ENCODE measurements at places on chromosomes 13 and 19.
A peak's percentile ranks its signal among the peaks of the same experiment; 100 is the strongest.

GRCh38 chr19:40216777-40217026 is 1.5 kb downstream of the TTC9B start:
- no peak for DNase-seq

- DNase-seq, result no peak
These were observed 736.9 kb upstream of the PCDH9 start for GRCh38 chr13:67967031-67967430.

GRCh38 chr19:13790354-13790753 is 4.9 kb upstream of the ZSWIM4 start:
- peak; percentile 67 for DNase-seq

DNA sequence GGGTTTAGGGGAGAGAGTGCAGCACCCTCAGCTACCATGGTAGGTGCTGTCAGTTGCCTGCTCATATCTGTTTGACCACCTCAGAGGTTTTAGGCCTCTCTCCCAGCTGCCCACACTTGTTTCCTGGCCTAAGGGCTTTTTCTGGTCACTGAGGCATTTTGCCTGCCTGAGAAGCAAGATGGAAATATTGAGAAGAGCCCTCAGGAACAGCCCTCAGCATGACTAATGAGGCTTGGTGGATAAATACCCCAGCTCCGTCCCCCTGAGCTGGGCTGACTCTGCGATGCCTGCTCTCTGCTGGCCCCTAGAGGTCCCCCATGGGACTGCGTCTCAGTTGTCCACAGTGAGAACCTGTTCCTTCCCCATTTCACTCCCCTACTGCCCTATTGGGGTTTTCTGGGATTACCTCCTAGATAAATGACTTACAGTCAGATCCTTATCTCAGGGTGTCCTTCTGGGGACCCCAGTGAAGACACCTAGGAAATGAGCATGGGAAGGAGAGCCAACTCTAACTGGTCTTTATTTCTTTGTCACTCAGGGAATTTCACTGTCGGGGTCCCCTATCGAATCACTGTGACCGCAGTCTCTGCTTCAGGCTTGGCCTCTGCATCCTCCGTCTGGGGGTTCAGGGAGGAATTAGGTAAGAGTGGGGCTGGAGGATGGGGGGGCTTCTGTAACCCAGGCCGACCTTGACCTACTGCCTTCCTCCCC is 13.3 kb downstream of the PALM3 start:
- DNase-seq, result peak; percentile 81

DNA sequence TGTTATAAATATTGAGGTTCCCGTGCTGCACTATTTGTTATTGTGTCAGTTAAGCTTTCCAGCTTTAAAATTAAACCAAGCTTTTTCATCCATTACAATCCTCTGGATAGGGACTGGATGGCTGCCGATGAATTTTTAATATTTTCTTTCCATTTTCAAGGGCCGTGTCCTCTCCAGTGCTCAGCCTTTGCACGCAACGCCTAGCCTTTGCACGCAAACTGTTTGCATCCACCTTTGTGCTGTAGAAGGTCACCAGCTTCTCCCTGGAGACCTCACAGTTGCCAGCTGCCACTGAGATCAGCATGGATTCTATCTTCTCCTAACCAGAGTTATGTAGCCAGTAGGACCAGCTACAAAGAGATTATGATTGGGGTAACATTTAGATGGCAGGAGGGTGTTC is 240.5 kb downstream of the SLC7A1 start:
- no peak for DNase-seq

- DNase-seq, result no peak
These were observed 11.4 kb downstream of the LPAR6 start for GRCh38 chr13:48401480-48401879.

DNA sequence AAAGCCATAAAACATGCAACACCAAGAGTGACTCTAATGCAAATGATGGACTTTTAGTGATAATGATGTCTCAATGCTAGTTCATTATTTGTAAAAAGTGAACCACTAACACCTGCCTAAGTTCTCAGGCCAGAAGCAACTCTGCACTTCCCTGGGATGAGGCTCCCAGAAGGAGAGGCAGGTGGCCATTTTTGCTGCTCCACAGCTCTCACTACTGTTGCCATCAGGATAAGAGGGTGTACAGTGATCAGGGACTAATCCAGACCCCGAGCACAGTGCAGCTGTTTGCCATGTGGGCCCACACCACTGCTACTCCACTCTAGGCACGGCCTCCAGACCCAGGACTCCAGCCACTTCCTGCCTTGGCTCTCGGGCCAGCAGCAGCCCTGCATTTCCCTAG is 828.3 kb upstream of the MIR17HG start:
- DNase-seq, result no peak

DNA sequence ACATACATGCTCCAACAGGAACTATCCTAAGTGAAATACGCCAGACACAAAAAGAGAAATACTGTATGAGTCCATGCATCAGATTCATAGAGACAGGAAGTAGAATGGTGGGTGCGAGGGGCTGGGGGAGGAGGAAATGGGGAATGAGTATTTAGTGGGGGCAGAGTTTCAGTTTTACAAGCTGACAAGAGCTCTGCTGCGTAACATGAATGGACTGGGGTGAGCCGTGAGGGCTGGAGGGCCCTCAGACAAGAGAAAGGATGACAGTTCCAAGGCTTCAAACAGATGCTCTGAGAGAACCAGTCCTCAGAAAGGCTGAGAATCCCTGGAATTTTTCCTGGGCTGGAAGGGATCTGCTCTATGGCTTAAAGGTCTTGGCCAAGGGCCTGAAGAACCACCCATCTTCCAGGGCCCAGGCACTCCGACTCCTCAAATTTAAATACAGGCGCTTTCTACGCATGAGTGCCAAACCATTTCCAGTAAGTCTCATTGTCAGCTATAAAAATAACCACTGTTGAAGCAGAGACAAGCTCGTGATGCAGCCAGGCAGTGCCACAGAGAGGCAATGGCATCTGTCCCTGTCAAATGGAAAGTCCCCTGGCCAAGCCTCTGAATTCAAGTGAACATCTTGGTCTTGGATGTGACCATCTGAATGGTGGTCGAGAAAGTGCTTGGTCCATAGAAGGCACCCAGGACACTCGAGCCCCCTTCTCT is 17.5 kb downstream of the KLF2 start:
- DNase-seq, result peak; percentile 56

- DNase-seq, result no peak
These were observed 2.2 kb upstream of the EPS15L1 start for GRCh38 chr19:16473875-16474392.

DNA sequence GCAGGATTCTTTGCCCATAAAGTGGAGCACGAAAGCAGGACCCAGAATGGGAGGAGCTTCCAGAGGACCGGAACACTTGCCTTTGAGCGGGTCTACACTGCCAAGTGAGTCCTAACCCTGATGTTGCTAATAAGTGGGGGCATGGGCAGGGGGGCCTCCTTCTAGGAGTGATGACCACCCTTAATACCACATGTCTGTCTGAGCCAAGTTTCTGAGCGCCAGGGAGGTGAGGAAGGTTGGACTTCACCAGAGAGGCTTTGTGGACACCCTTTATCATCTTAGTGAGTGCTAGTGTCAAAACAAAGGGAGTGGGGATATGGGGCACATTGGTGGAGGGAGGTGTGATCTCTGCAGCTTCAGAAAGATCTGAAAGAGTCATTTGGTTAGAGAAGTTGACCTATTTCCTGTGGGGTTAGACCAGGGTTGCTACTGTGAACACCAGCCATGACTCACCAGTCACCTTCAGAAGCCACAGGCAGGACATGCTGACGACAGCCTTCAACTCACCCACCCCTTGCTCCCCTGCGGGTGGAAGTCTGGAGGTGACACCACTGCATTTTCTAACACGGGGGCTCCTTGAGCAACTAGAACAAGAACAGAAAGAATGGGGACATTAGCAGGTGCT is 8.8 kb downstream of the ALOX5AP start:
- DNase-seq, result peak; percentile 85

GRCh38 chr13:44024167-44024845 is 144.6 kb downstream of the LACC1 start:
- no peak for DNase-seq

DNA sequence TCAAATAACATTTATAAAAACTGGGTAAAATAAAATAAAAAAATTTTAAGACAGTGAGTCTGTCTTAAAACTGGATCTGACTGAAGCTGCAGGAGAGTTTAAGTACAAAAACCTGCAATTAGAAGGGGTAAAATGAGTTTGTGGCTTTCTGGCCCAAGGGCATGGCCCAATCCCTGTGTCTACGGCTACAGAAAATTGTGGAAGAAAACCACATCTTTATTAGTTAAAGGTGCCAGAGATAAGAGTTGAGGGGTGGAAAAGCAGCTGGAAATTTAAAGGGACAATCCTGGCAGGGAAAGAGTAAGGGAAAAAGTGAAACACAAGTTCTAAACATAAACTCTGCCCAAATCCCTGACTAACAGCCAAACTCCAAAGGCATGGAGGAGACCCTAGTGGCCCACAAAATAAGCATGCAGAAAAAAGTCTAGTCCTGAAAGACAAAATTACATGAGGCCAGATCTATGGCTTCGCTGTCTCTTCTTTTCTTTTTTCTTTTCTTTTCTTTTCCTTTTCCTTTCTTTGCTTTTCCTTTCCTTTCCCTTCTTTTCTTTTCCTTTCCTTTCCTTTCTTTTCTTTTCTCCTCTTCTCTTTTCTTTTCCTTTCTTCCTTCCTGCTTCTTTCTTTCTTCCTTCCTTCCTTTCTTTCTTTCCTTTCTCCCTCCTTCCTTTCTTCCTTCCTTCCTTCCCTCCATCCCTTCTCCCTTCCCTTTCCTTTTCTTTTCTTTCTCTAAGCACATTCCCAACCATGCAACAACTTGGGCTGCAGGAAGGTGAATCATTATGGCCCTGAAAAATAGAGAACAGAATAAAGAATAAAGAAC is 23.5 kb upstream of the DLEU7 start:
- no peak for DNase-seq

- DNase-seq, result peak; percentile 91
These were observed 13.1 kb downstream of the DDX39A start for GRCh38 chr19:14405758-14406644.

- DNase-seq, result no peak
These were observed 9.7 kb downstream of the PRKACA start for GRCh38 chr19:14107581-14108461.

DNA sequence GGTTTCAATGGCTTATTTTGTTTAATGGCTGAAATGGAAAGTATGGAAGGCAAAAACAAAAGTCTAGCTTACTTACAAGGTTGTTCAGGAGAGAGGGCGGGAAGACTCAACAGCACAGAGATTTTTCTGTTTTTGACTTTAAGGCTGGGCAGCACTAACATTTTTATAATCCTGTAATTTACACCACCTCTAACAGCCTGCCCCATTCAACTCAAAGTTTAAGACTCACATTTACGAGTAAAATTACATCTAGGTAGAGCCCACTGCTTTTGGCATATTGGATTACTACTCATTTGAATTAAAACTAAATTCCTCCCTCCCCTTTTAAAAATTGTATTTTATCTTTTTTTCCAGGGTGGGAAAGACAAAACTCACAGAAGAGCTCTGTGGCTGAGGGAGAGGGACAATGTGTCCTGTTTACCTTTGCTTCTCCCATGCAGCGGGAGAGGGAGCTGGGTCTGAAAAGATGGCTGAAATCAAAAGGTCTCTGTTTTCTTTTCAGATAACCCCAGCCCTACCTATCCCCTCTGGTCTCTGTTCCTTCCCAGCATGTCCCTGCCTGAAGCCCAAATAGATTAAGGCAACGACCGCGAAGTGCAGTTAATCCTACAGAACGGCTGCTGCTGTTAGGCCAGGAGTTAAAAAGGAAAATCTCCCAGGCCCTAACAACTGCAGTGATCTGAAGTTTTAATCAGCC is 6.6 kb downstream of the EFNB2 start:
- DNase-seq, result no peak

GRCh38 chr19:40465025-40465556 is 454 bp downstream of the BLVRB start:
- DNase-seq, result peak; percentile 43

Measured in CD4-positive, alpha-beta T cell treated with Interleukin-1 beta for 1 hour (primary cell).